ENCODE measurements at places on chromosomes 12 and 14.

DNA sequence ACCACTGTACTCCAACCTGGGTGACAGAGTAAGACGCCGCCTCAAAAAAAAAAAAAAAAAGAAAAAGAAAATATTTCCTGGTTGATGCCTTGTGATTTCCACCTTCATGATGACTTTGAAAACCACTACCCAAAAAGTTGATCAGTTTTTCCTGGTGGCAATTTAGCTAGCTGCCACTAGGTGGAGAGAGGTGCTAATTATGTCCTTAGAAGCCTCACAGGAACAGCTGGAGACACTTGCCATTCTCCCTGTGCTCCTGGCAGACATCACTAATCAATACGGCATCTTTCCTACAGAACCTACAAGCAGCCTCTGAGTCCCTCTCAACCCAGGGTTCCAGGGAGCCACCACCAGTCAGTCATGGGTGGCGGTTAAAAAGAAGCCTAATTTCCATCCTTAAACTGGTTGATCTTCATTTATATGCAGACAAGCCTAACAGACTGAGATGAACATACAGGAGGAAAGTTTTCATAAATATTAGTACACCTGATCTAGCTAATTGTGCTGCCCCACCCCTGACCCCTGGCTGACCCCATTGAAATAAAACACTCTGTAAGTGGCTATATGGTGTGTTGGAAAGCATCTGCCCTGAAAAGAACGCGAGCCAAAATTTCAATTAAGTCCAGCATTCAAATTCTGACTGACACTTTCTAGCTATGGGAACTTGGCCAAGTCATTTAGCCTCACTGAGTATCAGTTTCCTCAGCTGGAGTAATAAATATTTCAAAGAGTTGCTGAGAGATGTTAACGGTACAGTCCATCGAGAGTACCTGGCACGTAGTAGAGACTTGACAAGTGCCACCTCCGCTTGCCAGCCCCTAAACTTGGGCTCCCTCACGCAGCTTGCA is 6.2 kb upstream of the OAS1 start:
- peak; percentile 55 for DNase-seq

DNA sequence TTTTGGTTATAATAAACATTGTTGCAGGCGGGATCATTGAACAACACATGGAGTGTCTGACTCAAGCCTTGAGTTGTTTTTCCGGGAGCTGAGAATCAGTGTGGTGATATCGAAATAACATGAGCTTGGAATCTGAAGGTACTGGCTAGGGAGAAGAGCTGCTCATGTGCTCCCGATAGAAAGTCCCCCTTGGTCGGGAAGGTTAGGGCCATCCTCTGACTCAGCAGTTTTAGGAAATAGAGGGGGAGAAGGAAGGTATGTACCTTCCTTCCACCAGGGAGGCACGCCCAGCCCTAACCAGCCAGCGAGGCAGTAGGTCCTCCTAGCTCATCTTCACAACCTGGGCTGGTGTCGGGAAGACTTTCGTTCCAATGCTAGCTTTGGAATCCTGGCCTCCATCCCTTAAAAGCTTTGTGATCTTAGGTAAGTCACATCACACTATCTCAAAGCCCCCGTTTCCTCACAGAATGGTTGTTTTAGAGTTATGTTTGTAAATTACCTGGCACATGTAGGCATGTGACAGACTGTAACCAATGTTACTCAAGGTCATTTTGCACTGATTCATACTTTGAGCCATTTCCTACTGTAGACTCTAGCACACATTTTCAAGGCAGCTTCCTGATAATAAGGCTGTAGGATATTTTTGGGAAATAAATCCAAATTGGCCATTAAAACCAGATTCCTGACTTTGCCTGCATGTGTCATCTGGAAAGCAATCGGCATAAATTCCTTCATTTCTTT is 1.9 kb upstream of the RAB35 start:
- DNase-seq: no peak

DNA sequence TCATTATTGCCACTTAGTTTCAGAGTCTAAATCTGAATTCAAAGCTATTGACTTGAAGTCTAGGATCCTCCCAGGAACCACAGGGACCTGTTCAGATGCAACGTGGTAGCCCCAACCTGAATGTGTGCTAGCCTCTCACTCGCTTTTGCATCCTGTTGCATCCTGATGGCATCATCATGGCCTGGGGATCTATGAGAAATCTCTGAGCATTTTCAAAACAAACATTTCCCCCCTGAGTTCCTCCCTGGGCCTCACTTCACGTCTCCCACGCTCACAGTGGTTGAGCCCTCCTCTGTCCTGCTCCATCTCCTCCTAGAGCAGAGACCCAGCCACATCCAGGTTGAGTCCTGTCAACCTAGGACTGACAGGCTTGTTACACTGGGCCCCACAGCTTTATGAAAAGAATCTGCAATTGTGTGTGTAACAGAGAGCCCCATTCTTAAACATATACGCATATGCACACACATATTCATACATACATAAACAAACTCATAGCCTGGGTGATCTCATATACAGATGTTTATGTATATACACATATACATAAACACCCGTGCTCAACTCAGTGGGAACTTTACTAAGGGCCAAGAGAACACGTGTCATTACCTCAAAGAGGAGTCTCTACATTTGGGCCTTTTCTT is 5.4 kb upstream of the KRT72 start:
- no peak for DNase-seq

DNA sequence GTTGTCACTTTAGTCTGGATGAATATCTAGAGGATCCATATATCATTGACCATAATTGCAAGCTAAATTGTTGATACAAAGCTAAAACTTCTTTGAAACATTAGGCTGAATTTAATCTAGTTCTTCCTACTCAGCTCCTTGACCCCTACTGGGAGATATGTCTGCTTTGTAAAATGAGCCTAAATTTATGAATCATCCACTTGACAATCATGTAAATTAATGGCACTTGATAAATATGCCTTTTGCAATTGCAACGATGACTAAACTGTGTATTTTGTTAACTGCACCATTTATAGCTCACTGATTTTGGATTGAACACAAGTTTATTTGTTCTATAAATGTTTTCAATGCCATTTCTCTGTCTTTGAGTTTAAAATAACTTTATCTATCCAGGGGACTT is 1616.5 kb upstream of the FLRT2 start:
- no peak for DNase-seq

DNA sequence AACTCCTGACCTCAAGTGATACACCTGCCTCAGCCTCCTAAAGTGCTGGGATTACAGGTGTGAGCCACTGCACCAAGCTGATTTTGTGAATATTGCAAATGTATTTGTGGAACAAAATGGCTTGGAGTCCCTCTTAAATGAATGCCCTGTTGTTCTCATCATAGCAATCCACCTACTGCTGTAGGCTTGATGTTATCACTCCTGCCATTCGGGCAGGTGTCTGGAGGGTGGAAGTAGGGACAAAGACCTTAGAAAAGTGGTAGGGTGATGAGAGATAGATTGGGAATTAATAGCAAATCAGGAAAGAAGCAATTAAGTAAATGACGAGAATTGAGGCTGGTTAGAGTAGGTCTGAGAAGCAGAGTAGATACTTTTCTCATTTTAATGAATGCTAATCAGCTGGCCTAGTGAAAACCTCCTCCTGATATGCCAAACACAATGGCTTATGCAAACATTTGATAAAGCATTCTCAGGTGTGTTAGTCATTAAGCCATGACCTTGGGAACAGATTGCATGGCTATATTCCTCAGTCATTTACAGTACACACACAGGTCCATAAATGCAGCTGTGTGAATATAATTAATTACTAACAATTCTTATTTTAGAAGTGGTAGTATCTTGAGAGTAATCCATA is 60.5 kb upstream of the USP44 start:
- DNase-seq: no peak

DNA sequence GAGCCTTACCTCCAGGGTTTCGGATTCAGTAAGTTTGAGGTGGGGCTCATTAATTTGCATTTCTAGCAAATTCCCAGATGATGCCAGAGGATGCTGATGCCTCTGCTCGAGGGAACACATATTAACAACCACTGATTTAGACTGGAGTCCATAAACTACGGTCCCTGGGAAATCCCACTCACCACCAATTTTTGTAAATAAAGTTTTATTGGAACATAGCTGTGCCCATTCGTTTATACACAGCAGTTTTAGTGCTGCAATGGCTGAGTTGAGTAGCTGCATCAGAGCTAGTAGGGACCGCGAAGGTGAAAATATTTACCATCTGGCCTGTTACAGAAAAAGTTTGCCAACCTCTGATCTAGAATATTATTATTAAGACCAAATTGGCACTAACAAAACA is 73.8 kb downstream of the DNAI7 start:
- DNase-seq: no peak

DNA sequence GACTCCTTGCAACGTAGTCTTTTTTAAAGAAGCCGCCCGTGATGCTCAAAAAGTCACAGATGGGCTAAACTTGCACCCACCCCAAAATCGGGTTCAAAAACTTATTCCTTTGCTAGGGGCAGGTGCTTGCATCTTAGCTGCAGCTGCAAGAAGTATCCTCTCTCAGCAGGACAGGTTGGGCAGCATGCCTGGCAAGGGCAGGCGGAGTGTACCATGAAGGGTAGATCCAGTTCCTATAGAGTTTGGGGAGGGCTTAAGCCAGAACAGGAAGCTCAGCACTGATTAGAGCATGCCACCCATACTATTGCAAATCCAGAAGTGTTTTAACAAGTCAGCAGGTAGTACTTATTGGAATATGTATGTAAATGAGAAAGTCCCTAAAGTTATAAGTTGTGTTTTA is 48.7 kb downstream of the CPM start:
- DNase-seq: no peak

- no peak for DNase-seq
These were observed 27.6 kb upstream of the LRP6 start for GRCh38 chr12:12294215-12295005.

DNA sequence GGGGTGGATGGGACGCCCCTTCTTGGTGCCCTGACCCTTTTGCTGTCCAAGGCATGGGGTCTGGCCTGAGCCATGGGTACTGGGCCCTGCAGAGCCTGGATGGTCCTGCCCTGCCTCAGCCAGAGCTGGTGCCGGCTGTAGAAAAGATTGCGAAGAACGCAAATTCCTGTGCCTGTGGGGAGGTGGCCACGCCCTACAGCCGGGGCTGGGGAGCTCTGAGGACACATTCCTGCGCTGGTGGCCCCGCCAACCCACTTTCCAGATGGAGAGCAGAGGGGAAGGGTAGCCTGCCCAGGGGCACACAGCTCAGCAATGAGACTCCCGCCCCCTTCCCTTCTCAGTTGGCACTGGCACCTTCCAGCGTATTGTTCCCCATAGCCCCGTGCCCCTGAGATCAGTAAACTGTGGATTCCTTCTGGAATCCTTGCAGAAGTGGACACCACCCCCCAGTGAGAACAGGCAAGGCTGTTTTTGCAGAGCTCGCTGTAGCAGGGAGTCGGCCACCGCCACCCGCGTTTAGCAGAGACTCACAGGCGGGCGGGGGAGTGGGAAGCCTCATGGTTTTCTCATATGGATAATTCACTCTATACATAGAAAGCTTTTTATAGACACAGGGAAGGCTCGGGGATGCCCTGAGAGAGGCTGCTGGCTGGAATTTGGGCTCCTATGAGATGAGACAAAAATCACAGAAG is 8.6 kb downstream of the INF2 start:
- no peak for DNase-seq

DNA sequence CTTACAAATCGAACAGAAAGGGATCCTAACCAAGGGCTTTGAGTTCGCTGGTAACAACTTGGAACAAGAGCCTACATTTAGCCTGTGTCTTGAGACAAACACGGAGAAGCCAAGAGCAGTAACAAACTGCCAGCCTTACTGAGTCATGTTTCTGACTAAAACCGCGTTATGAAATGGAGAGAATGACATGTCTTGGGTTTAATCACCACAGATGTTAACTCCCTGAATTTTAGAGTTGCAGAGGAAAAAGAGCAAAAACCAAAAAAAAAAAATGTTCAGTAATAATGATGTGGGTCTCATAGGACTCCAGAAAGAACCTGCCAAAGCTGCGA is 1.0 kb downstream of the BLTP3B start:
- no peak for DNase-seq

DNA sequence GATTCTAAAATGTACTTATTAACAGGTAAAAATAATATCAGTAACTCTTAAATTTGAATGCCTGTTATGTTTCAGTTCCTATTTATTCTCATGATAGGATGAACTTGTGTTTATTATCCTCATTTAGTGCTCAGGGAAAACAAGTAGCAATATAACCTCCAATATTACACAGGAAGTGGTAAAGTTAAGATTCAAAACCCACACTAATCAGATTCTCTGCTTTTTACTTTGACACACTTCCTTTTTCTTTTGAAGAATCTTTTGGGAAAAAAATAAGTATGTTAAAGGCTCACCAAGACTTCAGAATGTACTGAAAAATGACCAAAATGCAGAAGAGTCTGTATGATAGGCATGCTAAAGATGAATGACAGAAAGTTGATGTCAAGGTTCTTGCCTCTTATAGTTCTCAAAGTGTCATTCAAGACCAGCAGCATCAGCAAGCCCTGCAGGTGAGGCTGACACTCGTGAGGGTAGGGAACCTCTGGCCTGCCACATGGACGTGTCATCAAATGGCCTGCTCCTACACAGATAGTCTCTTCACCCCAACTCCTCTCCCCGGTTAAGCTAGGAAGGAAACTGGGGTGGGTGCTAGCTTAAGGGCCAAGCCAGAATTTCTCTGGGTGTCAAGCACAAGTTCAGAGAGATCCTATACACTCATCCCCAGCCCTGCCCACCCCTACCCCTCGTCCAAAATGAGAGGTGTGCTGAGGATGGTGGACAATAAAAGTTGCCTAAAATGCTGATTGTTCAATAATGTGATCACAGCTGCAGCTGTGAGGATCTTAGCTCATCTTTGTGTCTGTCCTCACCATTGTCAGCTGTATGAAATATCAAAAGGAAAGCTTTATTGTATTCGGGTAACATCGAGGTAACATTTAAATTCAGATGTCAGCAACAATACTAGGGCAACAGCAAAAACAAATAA is 6.3 kb downstream of the TBPL2 start:
- DNase-seq: no peak

DNA sequence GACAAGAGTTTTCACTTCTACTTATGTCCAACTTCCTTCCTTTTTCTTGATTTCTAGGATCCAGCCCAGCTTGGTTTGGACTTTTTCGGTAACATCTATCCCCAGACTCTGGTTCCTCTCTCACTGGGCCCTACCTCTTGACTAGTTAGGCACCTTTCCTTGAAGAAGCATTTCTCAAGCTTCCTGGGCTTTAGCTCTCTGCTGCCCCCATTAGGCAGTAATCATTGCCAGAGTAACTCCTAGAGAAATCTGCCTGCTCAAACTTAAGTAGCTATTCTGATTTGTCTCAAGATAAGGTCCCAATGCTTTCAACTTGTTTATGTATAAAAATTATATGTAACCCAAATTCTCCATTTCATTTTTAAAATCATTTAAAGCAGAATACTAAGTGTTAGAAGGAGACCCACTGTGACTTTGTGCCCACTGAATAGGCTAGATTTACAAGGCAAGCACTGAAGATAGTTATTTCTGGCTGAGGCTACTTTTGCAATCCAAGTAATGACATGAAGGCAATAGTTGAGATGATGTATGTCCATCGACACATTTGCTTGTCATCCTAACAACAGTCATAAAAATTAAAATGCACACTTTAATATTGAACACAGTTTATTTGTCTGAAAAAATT is 275.0 kb upstream of the G2E3 start:
- DNase-seq: no peak

DNA sequence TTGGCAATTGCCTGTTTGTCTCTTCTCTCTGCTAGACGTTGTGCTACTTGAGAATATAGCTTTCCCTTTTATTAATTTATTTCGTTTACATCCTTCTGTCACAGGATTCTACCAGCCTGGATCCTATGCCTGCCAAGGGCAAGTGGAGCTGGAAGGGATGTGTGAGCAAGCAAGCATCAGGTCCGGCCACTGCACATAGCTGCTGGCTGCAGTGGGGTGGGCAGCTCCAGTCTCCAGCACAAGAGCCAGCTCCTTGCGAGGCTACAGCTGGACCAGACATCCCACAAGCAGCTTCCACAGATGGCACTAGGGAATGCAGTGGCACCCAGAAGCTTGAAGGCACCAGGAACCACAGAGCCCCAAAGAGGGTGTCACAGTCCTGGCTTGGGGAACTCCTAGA is 225.0 kb downstream of the KCNC2 start:
- no peak for DNase-seq

Measured in T-helper 1 cell (primary cell).